Liver (tissue), 10 donors: ENCODE measurements at places on chromosomes 2 and 18. TPM values are rescaled to one million over a fixed set of nuclear protein-coding genes. Genes with fewer than 3 reads are reported as not detected.

DNA sequence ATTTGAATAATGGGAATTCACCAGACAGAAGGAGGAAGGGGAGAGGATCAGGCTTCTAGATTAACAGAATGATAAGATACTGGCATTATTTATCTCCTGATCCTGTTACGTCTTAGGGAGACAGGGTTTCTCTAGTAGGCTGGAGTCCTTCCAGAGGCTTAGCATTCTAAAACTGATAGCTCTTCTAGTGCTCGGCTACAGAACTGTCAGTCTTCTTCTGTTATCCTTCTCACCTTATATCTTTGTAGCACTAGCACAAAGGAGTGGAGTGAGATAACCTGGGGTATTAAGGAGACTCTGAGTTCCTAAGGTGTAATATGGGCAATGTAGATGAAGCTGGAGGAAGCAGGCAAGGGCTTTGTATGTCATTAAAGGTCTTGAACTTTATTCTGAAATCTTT, 52.1 kb downstream of the PIKFYVE start:
- peaks cover 23% of the 10 kb centered on the region for H3K36me3 ChIP-seq
- no peaks in the 10 kb centered on the region for H3K27me3 ChIP-seq
- no peaks in the 10 kb centered on the region for H3K4me1 ChIP-seq
- no peak overlapping the region for H3K27ac ChIP-seq

DNA sequence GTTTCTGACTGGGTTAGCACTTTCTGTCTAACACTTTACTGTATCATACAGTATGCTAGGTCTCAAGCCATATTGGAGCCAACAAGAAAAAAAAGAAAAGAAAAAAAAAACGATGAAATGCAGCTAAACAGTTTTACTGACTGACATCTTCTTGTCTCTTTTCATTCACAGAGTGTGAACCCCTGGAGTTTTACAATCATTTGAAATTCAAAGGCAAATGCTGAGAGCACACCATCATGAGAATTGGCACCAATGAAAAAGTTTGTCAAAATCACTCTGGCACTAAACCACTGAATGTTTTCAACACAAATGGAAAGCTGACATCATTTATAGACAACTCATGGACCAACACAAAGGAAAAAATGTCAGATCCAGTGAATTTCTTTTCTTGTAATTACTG, 513.3 kb downstream of the LRRTM4 start:
- H3K4me1 ChIP-seq, result no peaks in the 10 kb centered on the region
- DNase-seq, result no peak
- H3K27me3 ChIP-seq, result no peaks in the 10 kb centered on the region

GRCh38 chr18:55418439-55418838, 169.6 kb downstream of the TCF4 start:
- H3K27ac ChIP-seq, result no peak overlapping the region
- no peaks in the 10 kb centered on the region for H3K36me3 ChIP-seq
- H3K4me3 ChIP-seq, result no peak overlapping the region

DNA sequence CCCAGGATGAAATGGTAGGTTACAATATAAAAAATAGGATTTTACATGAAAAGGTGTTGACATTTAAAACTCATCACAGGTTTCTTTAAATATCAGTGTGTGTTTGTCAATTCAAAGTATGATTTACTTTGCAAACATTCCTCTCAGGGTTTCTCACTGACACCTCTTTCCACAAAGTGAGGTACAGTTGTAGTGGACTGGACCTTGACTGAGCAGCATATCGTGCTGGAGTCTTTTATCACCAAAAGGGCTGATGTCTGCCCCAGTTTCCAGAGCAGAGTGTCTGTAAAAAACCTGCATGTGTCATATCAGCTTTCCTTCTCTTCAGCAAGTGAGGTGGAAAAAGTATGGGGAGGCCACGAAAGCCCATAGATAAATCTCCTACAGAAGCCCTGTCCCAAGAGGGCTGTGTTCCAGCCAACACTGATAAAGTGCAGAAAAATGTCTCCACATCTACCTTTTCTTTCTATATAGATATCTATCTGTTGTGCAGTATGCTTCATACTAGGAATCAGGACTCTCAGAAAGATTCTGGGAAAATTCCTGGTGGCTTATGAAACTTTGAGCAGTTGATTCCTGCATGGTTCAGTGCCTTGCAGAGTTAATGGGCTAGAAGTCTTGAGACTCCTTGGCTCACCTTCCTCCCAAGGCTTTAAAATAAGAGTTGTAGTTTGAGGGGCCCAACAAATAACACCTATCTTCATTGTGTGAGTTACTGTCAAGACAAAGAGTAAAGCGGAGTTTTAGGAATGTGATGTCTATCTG, 6.9 kb downstream of the ACYP2 start:
- H3K4me1 ChIP-seq, result no peaks in the 10 kb centered on the region
- H3K36me3 ChIP-seq, result peaks cover 2% of the 10 kb centered on the region
- no peak overlapping the region for H3K4me3 ChIP-seq
- DNase-seq, result no peak

- no peak overlapping the region for H3K4me3 ChIP-seq
- no peaks in the 10 kb centered on the region for H3K36me3 ChIP-seq
- H3K27me3 ChIP-seq, result no peaks in the 10 kb centered on the region
- H3K27ac ChIP-seq, result no peak overlapping the region
- DNase-seq, result no peak
Measured at GRCh38 chr2:43051338-43051737, 175.1 kb downstream of the ZFP36L2 start.

Gene EML4
- polyA plus RNA-seq, result 35.1 TPM

DNA sequence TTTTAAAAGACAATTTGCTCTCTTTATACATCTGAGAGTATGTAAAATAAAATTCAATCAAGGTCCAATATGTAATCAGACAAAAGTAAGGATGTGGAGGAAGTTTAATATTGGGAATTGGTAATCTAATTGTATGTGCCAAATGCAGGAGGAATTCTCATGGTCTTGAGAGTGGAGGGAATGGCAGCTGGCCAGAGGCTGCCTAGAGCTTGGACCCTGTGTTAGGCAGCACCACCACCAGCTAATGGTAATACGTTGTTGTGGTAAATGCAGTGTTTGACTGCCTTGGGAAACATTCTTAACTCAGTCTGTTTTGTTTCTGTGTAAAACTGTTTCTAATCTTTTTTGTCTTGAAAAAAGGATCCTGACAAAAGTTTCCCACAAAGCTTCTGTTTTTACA, 30.0 kb downstream of the GALNT1 start:
- H3K27me3 ChIP-seq, result no peaks in the 10 kb centered on the region
- no peaks in the 10 kb centered on the region for H3K36me3 ChIP-seq
- no peak overlapping the region for H3K27ac ChIP-seq
- no peak for DNase-seq
- no peaks in the 10 kb centered on the region for H3K4me1 ChIP-seq
- no peak overlapping the region for H3K4me3 ChIP-seq

Gene NMS
- not detected for polyA plus RNA-seq

DNA sequence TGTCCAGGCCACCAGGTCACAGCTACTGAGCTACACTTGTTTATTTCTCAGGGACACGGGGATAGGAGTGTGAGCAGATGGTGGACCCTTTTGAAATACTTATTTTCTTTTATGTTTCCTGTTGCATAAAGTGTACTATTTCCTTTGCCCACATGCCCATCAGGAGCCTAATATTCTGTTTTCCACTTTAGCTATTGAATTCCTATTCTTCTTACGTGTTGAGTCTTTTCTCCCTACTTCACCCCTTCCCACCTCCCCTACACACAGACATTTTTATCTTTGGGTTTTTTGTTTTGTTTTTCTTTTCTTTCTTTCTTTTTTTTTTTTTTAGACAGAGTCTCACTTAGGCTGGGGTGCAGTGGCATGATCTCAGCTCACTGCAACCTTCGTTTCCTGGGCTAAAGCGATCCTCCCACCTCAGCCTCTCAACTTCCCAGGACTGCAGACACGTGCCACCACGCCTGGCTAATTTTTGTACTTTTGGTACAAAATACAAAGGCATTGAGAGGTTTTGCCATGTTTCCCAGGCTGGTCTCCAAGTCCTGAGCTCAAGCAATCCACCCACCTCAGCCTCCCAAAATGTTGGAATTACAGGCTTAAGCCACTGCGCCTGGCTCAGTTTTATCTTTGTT, 5.2 kb upstream of the GPR55 start:
- DNase-seq, result no peak
- no peak overlapping the region for H3K27ac ChIP-seq
- H3K36me3 ChIP-seq, result no peaks in the 10 kb centered on the region
- no peaks in the 10 kb centered on the region for H3K4me1 ChIP-seq
- no peak overlapping the region for H3K4me3 ChIP-seq
- H3K27me3 ChIP-seq, result no peaks in the 10 kb centered on the region

DNA sequence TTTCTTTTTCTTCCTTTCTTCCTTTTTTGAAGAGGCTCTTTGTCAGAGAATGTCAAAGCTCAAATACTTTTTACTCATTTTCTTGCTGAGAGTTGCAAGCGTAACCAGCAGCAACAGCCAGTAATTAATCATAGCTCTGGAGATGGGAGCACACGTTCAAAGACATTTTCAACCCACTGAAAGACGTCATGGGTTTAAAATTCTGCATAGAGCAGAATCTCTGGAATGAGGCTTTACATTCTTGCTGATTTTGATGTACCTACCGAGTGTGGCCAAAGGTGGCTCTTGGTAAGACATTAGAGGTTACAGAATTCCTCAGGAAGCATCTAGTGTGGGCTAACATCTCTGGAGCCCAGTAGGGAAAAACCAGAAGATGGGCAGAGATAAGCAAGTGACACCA, 292.5 kb downstream of the MTX2 start:
- H3K27ac ChIP-seq, result no peak overlapping the region
- H3K36me3 ChIP-seq, result no peaks in the 10 kb centered on the region
- no peak for DNase-seq

- no peak overlapping the region for H3K27ac ChIP-seq
- no peaks in the 10 kb centered on the region for H3K27me3 ChIP-seq
- no peak for DNase-seq
- H3K4me1 ChIP-seq, result no peaks in the 10 kb centered on the region
Measured at GRCh38 chr2:62325398-62325797, 129.5 kb downstream of the B3GNT2 start.

DNA sequence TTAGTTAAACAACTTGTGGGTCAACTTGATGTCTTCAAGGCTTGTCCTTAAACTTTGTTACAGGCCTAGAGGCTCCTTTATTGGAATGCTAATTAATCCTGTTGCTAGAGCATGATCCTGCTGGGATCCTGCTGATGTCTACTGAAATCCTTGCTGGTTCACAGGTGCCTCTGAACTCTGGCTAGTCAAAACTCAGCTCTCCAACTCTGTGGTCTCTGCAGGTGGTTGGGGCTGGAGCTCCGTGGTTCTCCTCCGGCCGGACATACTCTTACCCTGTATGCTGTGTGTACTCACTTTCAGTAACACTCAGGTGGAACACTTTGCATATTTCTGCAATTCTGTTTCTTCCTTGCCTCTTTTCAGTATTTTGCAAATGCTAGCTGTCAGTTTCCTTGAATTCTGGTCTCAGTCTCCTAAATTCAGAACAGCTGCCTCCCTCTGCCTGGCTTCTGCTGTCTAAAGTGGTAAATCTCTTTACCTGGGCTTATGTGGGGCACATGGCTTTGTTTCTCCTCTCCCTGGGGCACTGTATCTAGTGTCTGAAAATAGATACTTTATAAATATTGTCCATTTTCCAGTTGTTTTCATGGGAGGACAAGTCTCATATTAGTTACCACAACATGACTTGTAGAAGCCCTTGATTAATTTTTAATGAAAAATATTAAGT, 113.0 kb downstream of the ATP9B start:
- no peak for DNase-seq
- H3K36me3 ChIP-seq, result peaks cover 4% of the 10 kb centered on the region
- H3K27ac ChIP-seq, result no peak overlapping the region
- no peaks in the 10 kb centered on the region for H3K4me1 ChIP-seq
- H3K4me3 ChIP-seq, result no peak overlapping the region

GRCh38 chr18:49342690-49343089, 117.8 kb downstream of the DYM start:
- DNase-seq, result no peak
- H3K27ac ChIP-seq, result no peak overlapping the region
- no peaks in the 10 kb centered on the region for H3K4me1 ChIP-seq
- H3K4me3 ChIP-seq, result no peak overlapping the region
